Stimulated activated CD4-positive, alpha-beta T cell treated with anti-CD3 and anti-CD28 coated beads, Interleukin-15, amount 100 ng/mL, for 1 hour (primary cell): ENCODE measurements at places on chromosomes 5 and 9.

GRCh38 chr5:180347702-180348101, 5.4 kb downstream of the GFPT2 start:
- DNase-seq = no peak

DNA sequence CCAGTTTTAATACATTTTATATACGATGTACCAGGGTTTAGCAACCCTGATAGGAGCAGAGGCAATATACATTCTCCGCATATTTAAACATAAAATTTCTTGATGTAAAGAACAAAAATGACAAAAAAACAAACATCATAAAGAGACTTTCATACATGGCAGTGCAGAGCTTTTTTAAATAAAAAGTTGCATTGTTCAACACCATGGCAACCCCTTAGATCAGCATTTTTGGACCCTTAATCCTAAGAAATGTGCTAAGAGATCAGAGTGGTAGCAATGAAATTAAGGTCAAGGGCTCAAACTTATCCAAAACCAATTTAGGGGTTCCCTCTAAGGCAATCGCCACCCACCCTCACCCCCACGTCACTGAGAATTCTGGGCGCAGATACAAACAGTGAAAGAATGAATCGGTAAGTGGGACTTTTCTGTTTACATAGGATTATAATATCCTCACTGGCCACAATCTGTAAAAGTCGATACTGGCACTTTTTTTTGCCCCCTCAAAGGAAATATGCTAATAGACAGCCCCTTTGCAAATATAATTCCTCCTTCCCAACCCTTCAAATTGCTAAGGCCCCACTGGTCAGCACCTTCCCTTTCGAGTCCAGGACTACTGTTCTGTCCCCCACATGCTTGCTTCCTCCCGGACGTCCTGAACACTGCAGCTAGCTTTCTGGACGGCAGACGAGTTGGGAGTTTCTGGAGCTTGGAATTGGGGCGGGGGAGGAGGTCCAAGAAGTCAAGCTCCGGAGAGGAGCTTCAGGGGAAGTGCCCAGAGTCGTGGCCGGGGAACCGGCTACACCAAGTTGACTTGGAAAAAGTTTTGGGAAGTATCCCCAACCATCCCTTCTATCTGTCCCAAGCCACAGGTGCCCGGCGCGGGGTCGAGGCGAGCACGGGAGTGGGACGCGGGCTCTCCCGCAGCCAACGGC, 2.2 kb downstream of the GAS1 start:
- DNase-seq = no peak

GRCh38 chr9:114017741-114018715, 60.1 kb downstream of the AMBP start:
- DNase-seq = no peak

GRCh38 chr5:174291162-174291561, 245.7 kb downstream of the NSG2 start:
- DNase-seq = no peak

DNA sequence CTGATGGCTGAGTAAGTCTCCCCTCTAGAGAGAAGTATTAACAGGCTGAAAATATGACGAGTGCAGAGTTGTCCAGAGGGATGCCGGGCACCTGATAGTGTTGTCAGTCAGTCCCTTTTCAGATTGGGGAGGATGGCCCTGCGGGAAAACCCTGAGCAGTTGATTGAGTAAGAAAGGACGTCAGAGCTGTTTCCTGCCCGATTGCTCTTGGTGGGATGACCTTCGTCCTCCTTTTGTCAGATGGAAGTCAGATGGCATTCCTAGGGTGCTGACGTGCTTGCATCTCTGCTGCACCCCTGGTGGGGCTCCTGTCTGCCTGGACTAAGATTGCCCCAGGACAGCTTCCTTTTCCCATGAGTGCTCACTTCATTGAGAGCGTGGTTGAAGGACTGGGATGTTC, 9.8 kb downstream of the ZNF354B start:
- no peak for DNase-seq

DNA sequence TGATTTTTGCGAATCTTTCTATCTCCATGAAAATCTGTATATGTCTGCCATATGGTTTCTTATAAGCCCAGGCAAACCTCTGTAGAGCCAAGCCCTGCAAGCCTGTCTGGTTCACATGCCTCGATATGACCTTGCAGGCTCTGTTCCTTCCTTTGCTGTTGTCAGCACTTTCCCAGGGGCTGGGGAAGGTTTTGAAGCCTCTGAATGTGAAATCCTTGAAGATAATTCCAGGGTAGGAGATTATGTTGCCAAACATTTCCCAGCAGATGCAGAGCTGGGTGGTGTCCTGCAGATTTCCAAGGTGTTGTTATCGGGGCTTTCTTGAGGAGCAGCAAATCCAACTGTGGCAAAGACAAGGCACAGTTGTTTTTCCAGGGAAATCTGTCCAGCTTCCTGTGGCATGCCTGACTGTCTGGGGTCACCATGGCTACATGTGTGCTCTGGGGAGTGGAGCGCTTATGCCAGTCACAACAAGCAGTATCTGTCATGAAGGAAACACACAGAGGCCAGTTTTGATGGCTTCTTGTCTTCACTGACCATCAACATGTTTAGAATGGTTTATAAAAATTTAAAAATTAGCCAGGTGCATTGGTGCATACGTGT, 60.7 kb upstream of the RPS23 start:
- no peak for DNase-seq

- no peak for DNase-seq
Observed at GRCh38 chr9:27247756-27248155, 49.2 kb downstream of the EQTN start.

DNA sequence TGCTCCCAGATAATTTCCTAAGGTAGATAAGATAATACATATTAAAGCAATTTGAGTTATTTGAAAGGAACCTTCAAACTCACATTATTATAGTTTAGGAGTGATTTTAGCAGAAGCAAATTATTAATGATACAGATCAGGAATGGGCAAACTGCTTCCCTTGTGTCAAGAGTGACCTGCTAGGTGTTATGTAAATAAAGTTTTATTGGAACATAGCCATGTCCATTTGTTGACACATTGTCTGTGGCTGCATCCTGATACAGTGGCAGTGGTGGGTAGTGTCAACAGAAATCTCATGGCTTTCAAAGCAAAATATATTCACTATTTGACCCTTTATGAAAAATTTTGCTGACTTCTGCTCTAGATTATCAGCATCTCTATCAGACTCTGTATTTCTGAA, 11.4 kb upstream of the BASP1 start:
- no peak for DNase-seq

DNA sequence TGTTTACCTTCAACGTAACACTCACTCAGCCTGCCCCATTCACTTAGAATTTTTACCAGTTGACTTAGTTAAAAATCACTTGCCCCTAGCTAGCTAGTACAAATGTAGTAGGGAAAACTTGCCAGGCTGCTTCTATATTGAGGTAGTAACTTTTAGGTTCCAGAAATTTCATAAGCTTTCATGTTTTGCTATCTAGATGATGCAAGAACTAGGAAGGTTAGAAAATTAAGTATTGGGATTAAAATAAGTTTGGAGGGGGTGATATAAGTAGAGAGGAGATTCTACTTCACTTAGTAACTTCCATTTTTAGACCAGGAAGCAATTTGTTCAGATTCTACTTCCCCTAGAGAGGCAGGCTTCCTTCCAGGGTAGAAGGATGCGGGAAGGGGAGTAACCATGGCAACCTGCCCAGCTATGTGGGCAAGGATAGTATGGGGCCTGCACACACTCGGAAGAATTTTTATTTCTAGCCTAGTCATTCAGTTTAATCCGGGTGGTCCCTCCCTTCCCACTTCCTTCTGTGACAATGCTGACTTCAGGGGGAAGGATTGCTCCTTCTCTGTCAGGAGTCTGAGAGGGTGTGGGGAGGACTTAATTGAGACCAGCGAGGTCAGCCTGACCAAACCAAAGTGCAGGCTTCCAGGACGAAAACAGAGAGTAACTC, 4.2 kb downstream of the DAB2 start:
- no peak for DNase-seq

GRCh38 chr9:95715868-95716435, 159.5 kb upstream of the ERCC6L2 start:
- no peak for DNase-seq

DNA sequence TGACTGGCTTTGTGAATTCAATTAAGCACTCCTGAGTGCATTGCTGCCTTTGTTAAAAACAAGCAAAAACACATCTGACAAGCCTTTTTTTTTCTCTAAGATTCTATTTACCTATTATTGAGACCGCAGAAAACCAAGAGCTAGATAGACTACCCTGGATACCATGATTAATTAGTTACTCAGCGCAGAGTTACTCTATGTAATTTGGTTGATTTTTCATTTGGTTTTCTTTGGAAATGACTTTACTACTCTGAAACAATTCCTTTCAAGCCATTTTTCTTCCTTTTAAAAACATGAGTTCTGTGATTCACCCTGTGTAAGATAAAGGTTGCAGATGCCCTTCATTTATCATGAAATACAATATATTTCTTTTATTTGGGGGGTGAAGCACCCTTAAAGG, 421.6 kb upstream of the PIK3R1 start:
- no peak for DNase-seq

DNA sequence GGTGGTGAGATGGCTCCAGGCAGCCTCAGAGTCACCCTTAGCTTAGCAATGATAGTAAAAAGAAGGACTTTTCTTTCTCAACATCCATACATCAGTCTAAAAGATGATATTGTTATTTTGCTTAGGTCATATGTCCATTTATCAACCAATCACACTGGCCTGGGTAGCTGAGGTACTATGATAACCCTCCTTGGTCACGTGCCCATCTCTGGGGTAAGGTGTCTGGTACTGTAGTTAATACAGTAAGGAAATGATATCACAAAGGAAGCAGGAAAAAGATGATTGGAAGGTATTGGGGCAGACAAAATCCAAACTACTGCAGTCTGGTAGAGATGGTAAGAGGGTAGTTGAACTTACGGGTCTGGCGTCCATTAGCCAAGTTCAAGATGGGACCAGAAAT, 5.1 kb upstream of the SMAD5 start:
- no peak for DNase-seq

GRCh38 chr5:138883211-138883610, 8.1 kb upstream of the LRRTM2 start:
- DNase-seq = no peak

- DNase-seq = no peak
Observed at GRCh38 chr9:70080481-70081119, 37.0 kb downstream of the MAMDC2 start.

DNA sequence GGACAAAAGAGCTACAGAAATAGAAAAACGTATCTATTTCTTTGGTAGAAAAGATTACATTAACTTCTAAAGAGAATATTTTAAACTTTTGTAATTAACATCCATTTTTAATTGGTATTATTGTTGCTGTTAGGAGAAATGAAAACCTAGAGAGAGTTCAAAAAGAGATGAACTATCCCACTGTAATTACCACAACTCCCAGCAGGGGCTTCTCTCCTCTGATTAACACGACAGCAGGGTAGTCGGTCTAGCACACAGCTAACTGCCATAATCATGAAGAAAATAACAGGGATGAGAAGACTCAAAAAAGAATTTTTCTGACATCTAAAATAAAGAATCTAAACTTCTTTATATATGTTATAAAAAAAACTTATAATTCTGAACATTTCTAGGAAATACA, 86.2 kb upstream of the CDH9 start:
- DNase-seq = no peak

GRCh38 chr5:38603691-38604090, 47.2 kb upstream of the LIFR start:
- DNase-seq = no peak

GRCh38 chr9:14782286-14783051, 59.9 kb upstream of the CER1 start:
- DNase-seq = no peak

GRCh38 chr9:6929441-6930215, 171.9 kb downstream of the KDM4C start:
- DNase-seq = no peak

- no peak for DNase-seq
Observed at GRCh38 chr5:8396246-8396645, 527.3 kb downstream of the MTRR start.

DNA sequence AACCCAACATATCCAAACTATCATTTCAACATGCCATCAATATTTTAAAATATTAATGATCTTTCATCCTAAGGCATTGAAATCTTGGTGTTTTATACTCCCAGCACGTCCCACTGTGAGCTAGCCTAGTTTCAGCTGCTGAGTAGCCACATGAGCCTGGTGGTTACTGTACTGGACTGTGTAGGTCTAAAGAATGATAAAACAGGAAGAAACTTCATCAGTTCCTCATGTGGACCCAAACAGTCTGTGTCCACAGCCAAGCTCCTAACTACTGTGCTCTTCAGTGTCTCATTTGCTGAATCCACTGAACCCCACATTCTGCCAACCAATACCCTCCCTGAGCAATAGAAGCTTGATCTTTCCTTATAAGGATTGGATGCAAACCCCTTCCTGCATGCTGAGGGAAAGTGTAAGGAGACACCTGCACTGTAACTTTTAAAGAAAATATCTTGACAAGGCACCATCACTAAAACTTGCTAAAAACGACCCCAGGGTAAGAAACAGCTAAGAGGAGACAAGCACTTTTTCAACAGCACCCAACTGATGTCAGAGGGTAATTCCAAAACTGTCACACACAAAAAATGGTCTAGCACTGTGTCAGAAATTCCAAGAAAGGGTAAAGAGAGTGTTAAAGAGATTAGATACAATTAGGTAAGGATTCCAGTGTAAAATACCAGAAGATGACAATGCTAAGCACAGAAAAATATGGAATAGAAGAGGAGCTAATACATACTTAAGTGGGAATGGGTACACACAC, 126.9 kb downstream of the SPOCK1 start:
- DNase-seq = no peak

DNA sequence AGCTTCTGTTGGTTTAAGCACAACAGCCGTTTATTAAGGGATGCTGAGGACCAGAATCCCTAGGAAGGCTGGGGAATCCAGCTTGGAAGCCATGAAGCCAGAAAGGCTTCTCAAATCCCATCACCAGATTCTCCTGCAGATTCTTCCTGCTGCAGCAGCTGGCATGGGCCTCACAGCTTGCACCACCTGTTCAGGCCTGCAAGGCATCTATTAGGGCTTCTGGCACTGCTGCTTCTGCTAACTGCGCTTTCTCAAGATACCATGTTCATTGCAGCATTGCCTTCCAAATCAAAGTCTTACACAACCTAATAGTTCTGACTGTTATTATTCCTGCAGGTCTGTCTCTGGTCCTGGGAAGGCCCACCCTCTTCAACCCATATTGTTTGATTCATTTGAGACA, 51.2 kb upstream of the ZNF366 start:
- DNase-seq = no peak

GRCh38 chr9:69027355-69028097, 8.0 kb upstream of the FXN start:
- DNase-seq = no peak

DNA sequence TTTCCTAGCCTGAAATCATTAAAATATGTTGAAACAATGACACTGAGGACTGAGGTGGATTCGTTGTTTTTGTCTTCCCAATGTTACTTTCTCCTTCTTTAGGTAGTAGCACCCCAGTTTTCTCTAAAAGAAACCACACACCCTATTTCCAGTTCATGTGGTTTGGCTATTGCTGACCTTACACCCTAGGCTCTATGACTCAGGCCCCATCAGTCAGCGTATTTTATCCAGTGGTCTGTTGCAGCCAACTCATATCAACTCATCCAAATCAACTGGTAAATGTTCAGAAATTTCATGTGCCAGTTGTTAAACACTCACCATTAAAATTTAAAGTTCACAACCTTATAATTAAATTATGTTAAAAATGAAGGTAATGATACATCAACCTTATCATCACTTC, 44.6 kb upstream of the NFIB start:
- no peak for DNase-seq
